ENCODE measurements at places on chromosomes 5 and 9. TPM values are rescaled to one million over a fixed set of nuclear protein-coding genes. Genes with fewer than 3 reads are reported as not detected.

Gene SPATA31C1
- not detected for total RNA-seq

Gene KCNV2
- total RNA-seq, result not detected

Gene PRELID2
- 19.5 TPM for total RNA-seq

Gene CCDC183
- total RNA-seq, result not detected

Gene PCDHGB4
- total RNA-seq, result 15.9 TPM

Gene SLC22A4
- 3.8 TPM for total RNA-seq

Gene PTCD2
- total RNA-seq, result 9.4 TPM

Gene HIGD2A
- total RNA-seq, result 34.7 TPM

Gene SH3RF2
- total RNA-seq, result 4.0 TPM

Gene MXD3
- 2.7 TPM for total RNA-seq
